ENCODE measurements at places on chromosomes 12 and 14. TPM values are rescaled to one million over a fixed set of nuclear protein-coding genes. Genes with fewer than 3 reads are reported as not detected.

The AVPR1A gene
- 10.0 TPM for total RNA-seq

The MMP17 gene
- 16.5 TPM for total RNA-seq

The MIS18BP1 gene
- total RNA-seq = 22.6 TPM

The RPS26 gene
- 270 TPM for total RNA-seq

The GOLGA3 gene
- 41.9 TPM for total RNA-seq

The PLEKHD1 gene
- total RNA-seq = 3.0 TPM

The CAPZA3 gene
- total RNA-seq = not detected

The RPS6KL1 gene
- total RNA-seq = 22.0 TPM

The PDE3A gene
- total RNA-seq = 29.9 TPM

The BCL11B gene
- total RNA-seq = 10.2 TPM

The KIAA0586 gene
- total RNA-seq = 23.5 TPM

GRCh38 chr14:84468153-84468552, 1061.8 kb upstream of the FLRT2 start:
- H3K4me3 ChIP-seq = no peak overlapping the region
- DNase-seq = no peak
- no peaks in the 10 kb centered on the region for H3K4me1 ChIP-seq
- no peaks in the 10 kb centered on the region for H3K27me3 ChIP-seq
- no peaks in the 10 kb centered on the region for H3K36me3 ChIP-seq

DNA sequence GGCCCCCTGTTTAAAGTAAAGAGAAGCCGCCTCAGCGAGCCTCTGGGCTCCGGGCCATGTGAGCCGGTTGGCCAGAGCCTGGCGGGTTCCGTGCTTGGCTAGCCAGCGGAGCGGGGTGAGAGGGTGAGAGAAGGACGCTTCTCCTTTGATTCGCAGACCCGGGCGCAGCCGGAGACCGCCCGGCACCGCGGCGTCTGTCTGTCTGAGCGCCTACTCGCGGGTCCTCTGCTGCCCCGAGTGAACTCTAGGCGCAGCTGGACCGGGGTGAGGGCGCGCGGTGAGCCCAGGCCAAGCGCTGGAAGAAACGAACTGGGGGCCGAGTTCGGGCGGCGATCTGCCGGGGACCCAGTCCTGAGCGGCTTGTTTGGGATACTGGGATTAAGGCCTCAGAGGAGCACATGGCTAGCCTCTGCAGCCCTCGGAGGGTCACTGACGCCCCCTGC, 41.4 kb upstream of the TBX5 start:
- no peak overlapping the region for H3K27ac ChIP-seq
- no peaks in the 10 kb centered on the region for H3K4me1 ChIP-seq
- no peaks in the 10 kb centered on the region for H3K36me3 ChIP-seq
- H3K27me3 ChIP-seq = peaks cover 92% of the 10 kb centered on the region
- H3K4me3 ChIP-seq = no peak overlapping the region

DNA sequence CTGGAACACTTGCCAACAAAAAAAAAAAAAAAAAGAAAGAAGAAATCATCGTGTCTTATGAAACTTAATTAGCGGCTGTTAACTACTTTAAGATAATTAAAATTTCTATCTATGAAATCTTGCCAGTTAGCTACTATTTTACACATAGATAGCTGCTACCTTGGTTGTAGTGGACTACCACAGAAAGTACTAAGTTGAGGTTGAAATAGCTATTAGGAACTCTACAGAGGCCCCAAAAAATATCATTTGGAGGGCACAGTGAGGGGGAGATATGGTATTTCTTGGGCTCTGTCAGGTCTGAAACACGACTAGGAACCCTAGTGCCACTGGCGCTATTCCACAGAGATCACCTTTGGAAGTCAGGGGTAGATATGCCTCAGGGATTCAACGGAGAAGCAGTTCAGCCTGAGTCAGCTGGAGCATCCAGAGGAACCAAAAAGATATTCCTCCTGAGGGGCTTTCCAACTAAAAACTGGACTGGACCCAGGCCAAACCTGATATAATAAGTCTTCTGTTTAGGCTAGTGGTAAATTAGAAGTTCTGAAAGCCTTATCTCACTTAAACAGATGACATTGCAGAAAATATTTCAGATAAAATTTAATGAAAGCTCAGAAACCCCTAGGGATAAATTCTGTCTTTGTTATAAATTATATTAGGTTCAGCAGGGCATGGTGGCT, 126.1 kb downstream of the EPS8 start:
- H3K36me3 ChIP-seq = peaks cover 9% of the 10 kb centered on the region
- H3K27ac ChIP-seq = no peak overlapping the region
- H3K4me1 ChIP-seq = no peaks in the 10 kb centered on the region
- no peak overlapping the region for H3K4me3 ChIP-seq
- H3K27me3 ChIP-seq = no peaks in the 10 kb centered on the region

DNA sequence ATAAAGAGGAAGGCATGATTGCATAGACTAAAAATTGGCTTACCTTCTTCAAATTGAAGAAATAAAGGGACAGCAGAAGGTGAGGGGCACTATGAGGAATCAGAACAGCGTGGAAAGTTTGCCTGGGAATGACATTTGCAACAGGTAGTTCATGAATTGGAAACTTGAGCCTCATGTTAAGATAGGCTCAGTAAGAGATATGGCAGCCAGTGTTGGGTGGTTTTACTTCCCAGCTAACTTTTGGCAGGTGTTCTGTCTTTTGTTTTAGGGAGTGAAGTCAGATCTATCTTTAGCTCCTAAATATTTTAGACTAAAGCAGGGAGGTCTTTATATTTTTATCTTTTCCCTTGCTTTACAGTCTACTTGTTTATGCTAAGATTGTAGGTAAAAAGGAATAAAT, 122.4 kb downstream of the ANO6 start:
- no peak for DNase-seq
- H3K27ac ChIP-seq = no peak overlapping the region
- H3K27me3 ChIP-seq = no peaks in the 10 kb centered on the region
- no peaks in the 10 kb centered on the region for H3K4me1 ChIP-seq
- H3K36me3 ChIP-seq = no peaks in the 10 kb centered on the region

GRCh38 chr12:124018539-124018938, 45.5 kb downstream of the ZNF664 start:
- DNase-seq = no peak
- H3K4me3 ChIP-seq = no peak overlapping the region
- H3K36me3 ChIP-seq = peaks cover 8% of the 10 kb centered on the region
- peaks cover 4% of the 10 kb centered on the region for H3K4me1 ChIP-seq

- H3K27ac ChIP-seq = no peak overlapping the region
- peaks cover under 1% of the 10 kb centered on the region for H3K4me1 ChIP-seq
- DNase-seq = no peak
- H3K36me3 ChIP-seq = no peaks in the 10 kb centered on the region
Observed at GRCh38 chr12:116465856-116466255, 93.3 kb upstream of the MAP1LC3B2 start.
